NCI-H524 (cell line): ENCODE measurements at places on chromosomes 16 and 17.

- peak; percentile 31 for DNase-seq
These were observed 7.9 kb upstream of the MT2A start for GRCh38 chr16:56600398-56600999.

DNA sequence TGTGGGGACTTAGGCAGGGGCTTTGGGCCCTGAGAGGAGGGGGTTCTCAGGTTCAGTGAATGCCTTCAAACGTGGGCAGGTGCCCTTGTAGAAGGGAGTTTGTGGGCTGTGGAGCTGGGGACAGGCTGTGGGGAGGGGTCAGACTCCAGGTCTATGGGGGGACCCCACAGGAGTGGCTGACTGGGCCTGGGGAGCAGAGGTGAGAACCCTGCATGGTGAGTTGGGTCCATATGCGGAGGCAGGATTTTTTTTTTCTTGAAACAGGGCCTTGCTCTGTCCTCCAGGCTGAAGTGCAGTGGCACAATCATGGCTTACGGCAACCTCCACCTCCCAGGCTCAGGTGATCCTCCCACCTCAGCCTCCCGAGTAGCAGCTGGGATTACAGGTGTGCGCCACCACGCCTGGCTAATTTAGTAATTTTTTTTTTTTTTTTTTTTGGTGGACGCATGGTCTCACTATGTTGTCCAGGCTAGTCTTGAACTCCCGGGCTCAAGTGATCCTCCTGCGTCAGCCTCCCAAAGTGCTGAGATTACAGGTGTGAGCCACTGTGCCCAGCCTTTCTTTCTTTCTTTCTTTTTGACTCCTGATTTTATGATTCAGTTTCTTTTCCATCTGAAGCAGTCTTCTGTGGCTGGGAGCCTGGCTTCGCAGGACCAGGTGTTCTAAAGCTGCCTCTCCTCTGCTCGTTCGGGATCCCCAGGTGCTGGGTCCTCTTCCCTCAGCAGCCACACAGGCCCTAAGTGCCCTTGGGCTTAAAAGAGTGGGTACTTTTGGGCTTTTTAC, 19.0 kb upstream of the ADCY7 start:
- no peak for DNase-seq

DNA sequence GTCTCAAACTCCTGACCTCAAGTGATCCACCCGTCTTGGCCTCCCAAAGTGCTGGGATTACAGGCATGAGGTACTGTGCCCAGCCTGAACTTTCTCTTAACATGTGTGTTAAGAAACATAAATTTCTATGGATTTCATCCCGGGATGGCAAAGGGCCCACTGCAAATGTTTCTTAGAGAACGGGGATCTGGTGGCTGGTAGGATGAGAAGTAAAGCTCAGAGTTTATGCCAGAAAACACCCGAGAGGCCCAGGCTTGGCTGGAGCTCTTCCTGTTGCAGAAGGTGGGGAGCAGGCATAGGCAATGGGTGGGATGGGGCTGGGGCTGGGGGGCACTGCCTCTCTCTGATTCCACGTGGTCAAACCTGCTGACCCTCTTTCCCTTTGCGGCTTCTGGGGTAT, 5.6 kb upstream of the CARHSP1 start:
- no peak for DNase-seq

- DNase-seq, result no peak
These were observed 1.3 kb downstream of the SBK1 start for GRCh38 chr16:28293601-28293960.

DNA sequence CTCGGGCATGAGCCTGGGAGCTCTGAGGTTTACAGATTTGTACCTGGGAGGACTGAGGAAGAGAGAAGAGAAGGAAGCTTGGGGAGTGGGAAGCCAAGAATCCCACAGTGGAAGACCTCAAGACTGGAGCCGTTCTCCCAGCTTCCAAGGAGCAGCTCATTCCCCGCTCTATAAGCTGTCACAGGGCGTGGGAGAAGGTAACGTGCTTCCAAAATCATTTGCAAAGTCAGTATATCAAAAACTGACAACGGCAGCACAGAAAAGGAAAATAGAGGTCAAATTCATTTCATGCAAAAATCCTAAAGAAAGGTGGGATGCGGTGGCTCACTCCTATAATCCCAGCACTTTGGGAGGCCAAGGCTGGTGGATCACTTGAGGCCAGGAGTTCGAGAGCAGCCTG, 7.8 kb downstream of the PIK3R5 start:
- DNase-seq, result no peak

- DNase-seq, result no peak
These were observed 419.7 kb downstream of the CNTNAP4 start for GRCh38 chr16:76696876-76697275.

DNA sequence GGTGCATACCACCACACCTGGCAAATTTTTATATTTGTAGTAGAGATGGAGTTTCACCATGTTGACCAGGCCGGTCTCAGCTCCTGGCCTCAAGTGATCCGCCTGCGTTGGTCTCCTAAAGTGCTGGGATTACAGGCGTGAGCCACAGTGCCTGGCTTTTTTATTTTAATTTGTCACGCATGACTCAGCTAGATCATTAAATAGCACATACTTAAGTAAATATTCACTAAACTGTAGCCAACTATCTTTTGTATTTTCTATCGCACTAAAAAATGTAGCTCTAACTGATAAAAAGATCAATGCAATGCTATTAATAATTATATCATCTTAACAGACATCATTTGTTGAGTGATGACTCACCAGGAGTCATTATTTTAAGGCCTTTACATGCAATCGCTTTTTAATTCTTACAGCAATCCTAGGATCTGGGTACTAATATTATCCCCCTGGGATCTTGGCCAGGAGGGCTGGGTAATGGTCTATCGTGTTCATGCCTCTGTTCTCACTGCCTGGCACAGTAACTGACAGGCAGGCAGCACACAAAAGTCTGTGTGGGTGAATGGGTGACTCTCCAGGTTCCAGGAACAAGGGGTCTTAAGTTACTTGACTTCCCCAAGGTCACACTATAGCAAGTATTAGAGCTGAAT, 693.5 kb upstream of the EEF2KMT start:
- DNase-seq, result no peak

- peak; percentile 50 for DNase-seq
These were observed 15.9 kb downstream of the B9D1 start for GRCh38 chr17:19346351-19347255.

- no peak for DNase-seq
These were observed 105.7 kb upstream of the RCVRN start for GRCh38 chr17:10010752-10011151.

DNA sequence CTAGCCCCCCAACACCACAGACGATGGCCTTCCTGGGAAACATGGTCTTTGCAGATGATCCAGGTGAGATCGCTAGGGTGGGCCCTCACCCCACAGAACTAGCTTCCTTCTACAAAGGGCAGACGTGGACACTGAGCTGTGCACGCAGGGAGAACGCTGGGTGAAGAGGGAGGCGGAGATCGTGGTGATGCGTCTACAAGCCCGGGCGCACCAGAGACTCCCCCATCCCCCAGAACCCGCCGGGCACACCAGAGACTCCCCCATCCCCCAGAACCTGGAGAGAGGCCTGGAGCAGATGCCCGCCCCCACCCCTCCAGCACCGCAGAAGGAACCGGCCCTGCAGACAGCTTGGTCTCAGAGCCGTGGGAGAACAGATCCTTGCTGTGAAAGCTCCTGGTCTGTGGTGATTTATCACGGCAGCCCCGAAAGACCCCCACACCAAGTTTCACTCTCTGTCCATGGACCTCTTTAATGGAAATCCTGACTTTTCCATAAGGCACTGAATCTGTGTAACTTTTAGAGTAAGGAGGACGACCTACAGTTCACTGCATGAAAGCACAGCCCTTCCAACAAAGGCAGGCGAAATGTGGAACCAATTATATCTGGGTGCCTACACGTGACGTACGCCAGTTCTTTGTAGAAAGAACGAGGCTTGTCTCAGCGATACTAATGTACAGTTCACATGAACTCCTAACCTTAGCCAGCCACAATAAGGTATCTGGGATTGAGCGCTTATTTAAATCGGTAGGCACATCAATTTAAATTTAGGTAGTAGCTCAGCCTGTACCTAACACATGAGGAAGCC, 88.5 kb downstream of the ANKRD11 start:
- DNase-seq, result no peak

- DNase-seq, result no peak
These were observed 18.2 kb upstream of the CSNK1D start for GRCh38 chr17:82291582-82292250.

- peak; percentile 85 for DNase-seq
These were observed 17.1 kb upstream of the DOK4 start for GRCh38 chr16:57503366-57503765.

DNA sequence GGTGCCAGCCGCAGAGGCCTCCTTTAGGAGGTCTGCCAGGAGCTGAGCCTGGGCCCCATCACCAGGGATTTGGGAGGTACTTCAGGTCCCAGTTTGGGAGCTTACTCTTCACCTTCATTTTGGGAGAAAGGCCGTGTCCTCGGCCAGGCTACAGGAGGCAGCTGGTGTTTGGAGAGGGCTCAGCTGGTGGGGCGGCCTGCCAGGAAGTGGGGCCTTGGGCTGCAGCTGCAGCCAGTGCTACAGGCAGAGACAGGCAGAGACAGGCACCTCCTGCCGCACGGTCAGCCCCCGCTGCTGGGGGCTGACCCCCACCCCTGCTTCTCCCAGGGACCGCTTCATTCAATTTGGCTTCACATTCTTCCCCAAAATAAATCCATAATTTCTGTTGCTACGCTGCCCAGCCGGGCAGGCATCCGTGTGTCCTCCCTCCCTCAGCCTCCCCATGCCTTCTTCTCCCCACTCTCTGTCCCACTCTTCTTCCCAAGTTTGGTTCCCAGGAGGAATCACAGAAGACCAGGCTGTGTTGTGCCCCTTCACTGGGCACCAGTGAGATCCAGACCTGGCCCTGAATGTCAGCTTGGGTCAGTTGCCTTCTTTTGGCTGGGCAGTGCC, 6.1 kb downstream of the TMEM235 start:
- DNase-seq, result peak; percentile 66

DNA sequence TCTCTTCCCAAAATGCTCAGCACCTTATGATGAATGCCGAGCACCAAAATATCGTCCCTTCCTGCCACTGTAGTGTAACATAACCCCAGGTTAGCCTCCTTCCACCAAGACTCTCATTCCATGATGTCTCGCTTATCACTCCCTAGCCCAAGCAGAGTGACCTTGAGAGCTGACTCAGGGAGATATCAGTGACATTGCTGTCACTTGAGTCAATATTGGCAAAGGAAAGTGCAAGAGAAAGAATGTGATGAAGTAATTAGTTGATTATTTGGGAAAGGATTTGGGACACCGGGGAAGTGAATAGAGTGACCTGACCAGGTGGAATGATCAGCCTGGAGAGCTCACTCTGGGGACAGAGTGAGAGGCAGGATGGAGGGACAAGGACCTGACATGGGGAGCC, 2.6 kb upstream of the ANKFN1 start:
- DNase-seq, result no peak

DNA sequence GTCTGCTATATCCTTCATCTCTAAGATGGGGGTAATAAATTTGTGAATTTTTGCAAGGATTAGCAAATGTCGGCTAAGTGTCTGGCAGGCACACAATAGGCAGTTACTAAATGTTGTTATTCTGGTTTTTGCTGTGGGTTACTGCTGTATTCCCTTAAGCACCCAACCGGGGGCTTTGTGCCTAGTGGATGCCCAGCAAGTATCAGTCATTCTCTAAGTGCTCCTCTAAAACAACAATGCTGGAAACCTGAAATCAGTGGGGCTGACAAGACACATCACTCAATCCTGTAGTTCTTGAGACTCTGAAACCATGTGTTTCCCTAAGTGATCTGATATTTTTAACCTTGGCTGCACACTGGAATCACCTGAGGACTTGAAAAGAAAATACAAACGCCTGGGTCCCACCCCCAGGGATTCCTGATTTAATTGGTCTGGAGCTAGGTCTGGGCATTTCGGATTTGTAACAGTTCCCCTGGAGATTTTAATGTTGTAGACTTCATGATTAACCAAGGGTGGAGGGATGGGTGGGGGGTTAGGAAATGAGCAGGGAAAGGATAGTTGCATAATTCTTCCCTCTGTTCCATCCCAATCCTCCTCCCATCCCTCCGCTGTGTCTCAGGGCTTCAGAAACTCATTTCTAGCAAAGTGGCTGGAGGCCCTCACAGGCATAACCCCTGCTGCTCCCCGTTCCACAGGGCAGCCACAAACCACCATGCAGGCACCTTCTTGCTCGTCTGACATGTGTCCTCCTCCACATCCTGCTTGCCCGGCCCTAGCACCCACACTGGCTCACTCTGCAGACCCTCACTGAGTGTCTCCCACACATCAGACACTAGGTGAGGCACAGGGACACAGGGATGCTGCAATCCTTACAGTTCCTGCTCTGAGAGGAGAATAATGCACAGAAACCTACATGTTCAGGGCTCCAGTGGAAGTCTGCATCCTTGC, 61.7 kb upstream of the LYRM9 start:
- DNase-seq, result no peak

GRCh38 chr17:40915721-40916256, 21.7 kb downstream of the KRT23 start:
- no peak for DNase-seq

- DNase-seq, result no peak
These were observed 810 bp downstream of the CYGB start for GRCh38 chr17:76536511-76537287.

- DNase-seq, result no peak
These were observed 24.3 kb downstream of the WSB1 start for GRCh38 chr17:27318228-27318627.

GRCh38 chr17:56031636-56032035, 121.6 kb upstream of the ANKFN1 start:
- DNase-seq, result no peak

- no peak for DNase-seq
These were observed 22.1 kb downstream of the TMC7 start for GRCh38 chr16:19005561-19006445.

- DNase-seq, result no peak
These were observed 16.3 kb downstream of the MAPT start for GRCh38 chr17:45910667-45911066.

- no peak for DNase-seq
These were observed 40.3 kb upstream of the SNN start for GRCh38 chr16:11627822-11628457.

- DNase-seq, result no peak
These were observed 14.2 kb downstream of the CRYM start for GRCh38 chr16:21263640-21264570.

GRCh38 chr17:74555427-74555940, 9.6 kb upstream of the CD300C start:
- DNase-seq, result no peak
